ENCODE measurements at places on chromosomes 4 and X.

- DNase-seq: no peak
These were observed 3.9 kb upstream of the DTHD1 start for GRCh38 chr4:36277533-36277932.

DNA sequence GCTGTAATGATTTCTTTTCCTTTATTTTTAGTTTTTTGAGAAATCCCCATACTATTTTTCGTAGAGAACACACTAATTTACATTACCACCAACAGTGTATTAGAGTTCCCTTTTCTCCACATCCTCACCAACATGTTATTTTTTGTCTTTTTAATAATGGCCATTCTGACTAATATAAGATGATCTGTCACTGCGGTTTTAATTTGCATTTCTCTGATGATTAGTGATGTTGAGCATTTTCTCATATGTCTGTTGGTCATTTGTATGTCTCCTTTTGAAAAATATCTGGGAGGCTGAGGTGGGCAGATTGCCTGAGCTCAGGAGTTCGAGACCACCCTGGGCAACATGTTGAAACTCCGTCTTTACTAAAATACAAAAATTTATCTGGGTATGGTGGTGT, 30.2 kb downstream of the SPINK2 start:
- no peak for DNase-seq

DNA sequence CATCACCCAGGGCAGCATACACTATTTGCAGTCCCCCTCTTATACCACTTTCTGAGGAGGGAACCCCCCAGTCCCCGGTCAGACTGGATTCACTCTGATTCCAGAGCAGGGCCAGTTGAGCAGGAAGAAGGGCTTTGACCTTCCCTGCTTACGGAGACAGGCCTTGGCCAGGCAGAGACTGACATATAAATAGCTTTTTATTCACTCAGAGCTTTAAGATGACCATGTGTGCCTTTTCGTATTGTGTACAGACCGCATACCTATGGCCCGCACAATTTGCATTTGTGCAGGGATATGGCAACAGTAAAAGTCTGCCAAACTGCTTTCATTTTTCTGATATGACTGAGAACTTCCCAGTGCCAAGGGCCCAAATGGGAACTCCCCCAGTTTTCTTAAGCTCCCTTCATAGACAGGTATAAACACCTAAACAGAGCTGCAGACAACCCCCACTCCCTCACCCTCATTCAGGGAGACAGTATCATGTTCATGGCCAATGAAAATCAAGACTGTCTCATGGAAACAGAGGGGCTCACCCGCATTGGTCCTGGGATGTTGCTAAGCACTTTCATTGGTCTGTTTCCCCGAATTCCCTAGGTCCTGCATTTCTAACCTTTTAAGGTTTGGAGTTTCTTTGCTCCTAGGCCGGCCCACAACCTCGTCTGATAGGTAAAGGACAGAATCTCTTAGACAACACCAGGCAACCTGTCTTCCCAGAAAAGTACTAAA, 86.0 kb downstream of the RTL5 start:
- peak; percentile 72 for DNase-seq

GRCh38 chr4:40276546-40276945, 58.6 kb upstream of the CHRNA9 start:
- no peak for DNase-seq

DNA sequence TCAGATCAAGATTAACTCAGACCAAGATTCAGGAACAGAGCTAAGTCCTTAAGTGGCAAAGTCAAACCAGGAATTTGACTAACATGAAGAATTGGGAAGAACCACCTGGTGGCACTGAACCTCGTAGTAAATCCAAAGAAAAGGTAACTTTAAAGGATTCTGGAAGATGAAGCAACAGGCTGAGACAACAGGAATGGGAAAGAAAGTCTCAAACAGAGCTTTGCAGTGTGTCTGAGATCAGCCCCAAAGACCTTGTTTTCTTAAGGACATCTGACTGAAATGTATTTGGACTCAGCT, 126.1 kb downstream of the ASB9 start:
- no peak for DNase-seq

- DNase-seq: no peak
These were observed 29.6 kb downstream of the TRIML1 start for GRCh38 chr4:188168726-188169373.

- DNase-seq: no peak
These were observed 283.4 kb downstream of the BCOR start for GRCh38 chrX:39814391-39814790.

DNA sequence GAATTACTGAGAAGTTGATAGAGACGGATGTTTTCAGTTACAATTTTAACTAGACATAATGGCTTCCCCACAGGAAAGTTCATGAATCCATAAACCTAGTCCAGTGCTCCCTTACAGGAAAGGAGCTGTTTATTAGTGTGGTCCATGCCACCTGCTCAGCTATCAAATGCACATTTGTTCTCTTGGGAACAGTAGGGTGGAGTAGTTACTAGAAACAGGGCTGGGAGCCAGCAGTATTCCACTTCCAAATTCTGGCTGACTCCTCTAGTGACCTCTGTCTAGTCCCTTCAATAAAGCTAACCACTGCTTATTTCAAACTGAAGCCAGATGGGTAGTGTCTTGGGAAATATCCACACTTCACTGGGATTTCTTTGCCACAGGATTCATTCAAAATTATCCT, 88.4 kb upstream of the TLL1 start:
- no peak for DNase-seq

DNA sequence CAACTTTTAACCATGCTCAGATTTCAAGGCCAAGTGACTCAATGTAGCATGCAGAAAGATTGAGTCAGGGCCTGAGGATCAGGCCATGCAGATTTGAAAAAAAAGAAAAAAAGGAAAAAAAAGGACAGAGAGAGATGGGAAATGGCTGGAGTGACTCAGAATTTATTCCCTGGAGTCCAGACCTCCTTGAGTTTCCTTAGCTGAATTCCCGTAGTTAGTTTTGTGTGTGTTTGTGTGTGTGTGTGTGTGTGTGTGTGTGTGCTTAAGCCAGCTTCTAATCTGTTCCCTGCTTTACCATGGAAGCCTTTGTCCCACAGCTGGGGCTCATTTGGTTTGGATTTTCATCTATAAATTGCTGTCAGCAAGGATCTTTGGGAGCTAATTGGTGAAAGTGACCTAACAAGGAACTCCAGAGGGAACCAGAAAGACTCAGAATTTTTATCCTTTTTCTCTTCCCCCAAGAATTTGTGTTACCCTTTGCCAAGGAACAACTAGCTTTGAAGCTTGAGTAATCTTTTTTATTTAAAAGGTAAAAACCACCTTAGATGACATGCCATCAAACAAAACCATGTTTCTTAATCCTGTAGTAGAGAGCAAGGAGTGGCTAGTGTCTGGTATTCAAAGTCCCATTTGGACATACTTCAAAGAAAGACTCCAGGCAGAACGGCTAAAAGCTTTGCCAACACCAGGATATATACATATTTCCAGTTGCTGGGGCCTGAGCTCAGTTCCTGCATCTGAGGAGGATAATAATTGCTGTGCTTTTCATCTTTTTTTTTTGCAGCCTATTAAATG, 109.0 kb upstream of the DDIT4L start:
- no peak for DNase-seq

GRCh38 chr4:167897116-167897515, 195.2 kb upstream of the ANXA10 start:
- no peak for DNase-seq

- no peak for DNase-seq
These were observed 38.5 kb downstream of the LAMTOR3 start for GRCh38 chr4:99855678-99856077.

- no peak for DNase-seq
These were observed 2.3 kb downstream of the MAP3K15 start for GRCh38 chrX:19512961-19513360.
